ENCODE measurements at places on chromosomes 13 and 19.

DNA sequence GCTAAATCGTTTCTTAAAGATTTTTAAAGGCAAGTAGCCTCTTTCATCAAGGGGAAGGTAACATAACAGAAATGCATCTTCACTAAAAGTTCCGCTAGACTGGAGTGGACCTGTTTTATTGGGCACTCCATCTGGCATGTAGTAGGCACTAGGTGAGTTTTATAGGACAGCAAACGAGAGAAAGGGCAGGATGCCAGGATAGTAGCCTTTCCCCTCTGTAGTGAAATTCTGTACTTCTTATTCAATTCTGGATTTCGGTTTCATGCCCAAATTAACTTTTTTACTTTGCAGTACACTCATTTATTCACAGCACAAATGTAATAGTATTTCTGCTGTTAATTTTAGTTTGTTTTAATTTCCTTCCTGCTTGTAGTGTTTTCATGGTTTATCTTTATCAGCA is 45.2 kb downstream of the GPR180 start:
- no peak for DNase-seq

DNA sequence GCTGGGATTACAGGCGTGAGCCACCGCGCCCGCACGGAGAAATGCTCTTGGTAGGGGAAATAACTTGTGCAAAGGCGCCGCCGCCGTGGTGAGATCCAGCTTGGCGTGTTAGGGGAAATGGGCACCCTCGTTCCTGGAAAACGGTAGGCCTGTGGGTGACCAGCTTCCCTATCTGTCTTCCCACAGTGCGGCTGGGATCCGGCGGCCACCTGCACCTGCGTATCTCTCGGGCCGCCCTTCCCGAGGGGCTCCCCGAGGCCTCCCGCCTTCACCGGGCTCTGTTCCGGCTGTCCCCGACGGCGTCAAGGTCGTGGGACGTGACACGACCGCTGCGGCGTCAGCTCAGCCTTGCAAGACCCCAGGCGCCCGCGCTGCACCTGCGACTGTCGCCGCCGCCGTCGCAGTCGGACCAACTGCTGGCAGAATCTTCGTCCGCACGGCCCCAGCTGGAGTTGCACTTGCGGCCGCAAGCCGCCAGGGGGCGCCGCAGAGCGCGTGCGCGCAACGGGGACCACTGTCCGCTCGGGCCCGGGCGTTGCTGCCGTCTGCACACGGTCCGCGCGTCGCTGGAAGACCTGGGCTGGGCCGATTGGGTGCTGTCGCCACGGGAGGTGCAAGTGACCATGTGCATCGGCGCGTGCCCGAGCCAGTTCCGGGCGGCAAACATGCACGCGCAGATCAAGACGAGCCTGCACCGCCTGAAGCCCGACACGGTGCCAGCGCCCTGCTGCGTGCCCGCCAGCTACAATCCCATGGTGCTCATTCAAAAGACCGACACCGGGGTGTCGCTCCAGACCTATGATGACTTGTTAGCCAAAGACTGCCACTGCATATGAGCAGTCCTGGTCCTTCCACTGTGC is 2.4 kb downstream of the GDF15 start:
- DNase-seq = peak; percentile 91

DNA sequence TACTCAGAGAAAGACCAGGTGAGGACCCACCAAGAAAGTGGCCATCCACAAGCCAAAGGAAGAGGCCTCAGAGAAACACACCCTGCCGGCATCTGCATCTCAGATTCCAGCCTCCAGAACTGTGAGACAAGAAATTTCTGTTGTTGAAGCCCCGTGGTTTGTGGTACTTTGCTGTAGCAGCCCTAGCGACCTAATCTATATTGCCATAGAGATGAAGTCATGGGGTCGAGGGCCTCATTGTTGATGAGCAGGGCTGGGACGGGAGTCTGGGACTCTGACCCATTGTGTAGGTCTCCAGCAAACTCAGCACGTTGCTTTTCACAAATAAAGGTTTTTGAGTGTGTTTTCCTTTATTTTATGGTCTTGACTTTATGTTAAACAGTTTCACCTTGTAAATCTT is 174.9 kb downstream of the TNFSF13B start:
- DNase-seq = no peak

- DNase-seq = peak; percentile 15
Measured at GRCh38 chr13:26254583-26255111, 718 bp downstream of the CDK8 start.

Measured in GM19239 (cell line).